Stimulated activated naive CD4-positive, alpha-beta T cell treated with Interleukin-2 at 50 U/mL for 16 hours (primary cell): ENCODE measurements at places on chromosomes 4 and X.

DNA sequence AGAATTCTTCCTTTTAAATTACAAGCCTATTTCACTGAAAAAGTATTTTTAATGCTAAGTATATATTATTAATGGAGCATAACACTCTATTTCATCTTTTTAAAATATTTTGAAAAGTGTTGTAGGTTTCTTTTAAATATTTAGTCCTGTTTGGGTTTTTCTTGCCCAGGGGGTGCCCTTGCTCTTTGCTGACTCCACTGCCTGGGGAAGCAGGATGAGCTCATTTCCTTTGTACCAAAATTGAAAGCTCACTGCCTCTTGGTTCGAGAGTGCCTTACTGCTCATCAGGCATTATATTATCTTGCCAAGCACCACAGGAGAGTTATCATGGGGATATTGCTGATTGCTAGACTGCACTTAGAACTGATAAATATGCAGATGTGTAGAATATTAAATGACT, 819.2 kb downstream of the PCDH18 start:
- no peak for DNase-seq

DNA sequence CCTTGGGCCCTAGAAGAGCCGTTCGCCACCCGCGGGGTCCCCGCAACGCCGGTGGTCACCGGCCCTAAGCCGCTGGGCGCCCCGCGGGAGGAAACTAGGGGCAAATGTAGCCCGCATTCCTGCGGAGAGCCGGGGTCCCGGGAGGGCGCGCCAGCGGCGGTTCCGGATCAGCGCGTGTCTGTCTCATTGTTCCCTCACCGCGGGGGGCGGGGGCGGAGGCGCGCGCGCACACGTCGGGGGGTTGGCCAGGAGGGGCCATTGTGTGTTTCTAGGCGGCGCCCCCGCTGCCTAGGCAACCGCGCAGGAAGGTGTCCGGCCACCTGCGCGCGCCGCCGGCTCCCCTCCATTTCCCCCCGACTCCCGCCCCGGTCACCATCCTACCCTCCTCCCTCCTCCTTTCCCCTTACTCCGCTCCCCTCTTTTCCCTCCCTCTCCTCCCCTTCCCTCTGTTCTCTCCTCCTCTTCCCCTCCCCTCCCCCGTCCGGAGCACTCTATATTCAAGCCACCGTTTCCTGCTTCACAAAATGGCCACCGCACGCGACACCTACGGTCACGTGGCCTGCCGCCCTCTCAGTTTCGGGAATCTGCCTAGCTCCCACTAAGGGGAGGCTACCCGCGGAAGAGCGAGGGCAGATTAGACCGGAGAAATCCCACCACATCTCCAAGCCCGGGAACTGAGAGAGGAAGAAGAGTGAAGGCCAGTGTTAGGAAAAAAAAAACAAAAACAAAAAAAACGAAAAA, 789 bp upstream of the DDX3X start:
- peak; percentile 81 for DNase-seq

DNA sequence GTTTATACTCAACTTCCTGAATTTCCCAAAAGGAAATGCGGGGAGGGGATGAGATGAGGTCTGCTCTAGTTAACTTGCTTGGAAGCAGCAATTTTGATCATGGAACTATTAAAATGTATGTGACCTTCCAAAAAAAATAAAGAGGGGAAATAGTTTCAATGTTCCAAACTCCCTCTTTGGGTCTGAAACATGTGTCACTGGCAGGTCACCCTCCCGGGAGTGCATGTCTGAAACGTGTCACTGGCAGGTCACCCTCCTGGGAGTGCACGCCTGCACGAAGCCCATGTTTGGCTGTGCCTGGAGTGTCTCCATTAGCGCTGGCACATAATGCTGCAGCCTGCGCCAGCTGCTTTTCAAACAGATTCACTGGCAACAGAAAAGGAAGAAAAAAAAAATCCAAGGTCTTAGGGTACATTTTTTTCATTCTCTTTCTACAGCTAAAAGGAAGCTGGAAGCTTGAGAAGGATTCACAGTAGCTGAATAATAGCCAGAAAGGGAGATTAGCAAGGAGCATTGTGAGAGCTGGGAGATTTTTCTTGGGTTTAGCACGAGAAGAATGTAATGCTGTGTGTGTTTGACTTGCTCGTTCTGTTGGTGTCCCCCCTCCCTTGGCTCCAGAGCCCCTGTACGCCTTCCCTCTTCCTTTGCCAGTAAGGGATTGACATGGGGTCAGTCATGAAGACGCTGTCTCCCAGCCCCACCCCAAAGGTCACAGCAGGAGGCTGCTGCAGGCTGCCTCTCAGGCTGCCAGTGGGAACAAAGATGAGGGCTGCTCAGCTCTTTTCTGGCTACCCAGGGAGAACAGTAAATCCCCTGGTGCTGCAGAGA, 39.2 kb upstream of the TLR3 start:
- DNase-seq, result no peak

DNA sequence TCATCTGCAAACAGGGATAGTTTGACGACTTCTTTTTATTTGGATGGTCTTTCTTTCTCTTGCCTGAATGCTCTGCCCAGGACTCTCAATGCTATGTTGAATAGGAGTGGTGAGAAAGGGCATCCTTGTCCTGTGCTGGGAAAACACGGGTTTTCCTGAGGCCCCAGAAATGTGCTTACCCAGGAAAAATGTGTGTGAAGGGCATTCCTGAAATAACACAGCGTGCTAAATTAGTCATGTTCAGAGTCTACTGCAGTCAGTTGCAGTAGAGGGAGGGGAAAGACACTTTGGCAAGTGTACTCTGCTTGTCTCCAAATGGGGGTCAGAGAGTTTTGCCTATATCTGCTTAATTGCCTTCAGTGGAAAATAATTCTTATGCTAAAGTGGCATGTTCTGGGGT, 153.9 kb downstream of the CCNG2 start:
- no peak for DNase-seq

GRCh38 chr4:108840426-108840975, 77.6 kb upstream of the ETNPPL start:
- no peak for DNase-seq

GRCh38 chr4:11474146-11474545, 45.5 kb upstream of the HS3ST1 start:
- DNase-seq, result no peak
